ENCODE measurements at places on chromosomes 3 and 15. TPM values are rescaled to one million over a fixed set of nuclear protein-coding genes. Genes with fewer than 3 reads are reported as not detected.

GRCh38 chr3:69665026-69665737 lies 74.1 kb upstream of the MITF start:
- DNase-seq, result peak; percentile 38

DNA sequence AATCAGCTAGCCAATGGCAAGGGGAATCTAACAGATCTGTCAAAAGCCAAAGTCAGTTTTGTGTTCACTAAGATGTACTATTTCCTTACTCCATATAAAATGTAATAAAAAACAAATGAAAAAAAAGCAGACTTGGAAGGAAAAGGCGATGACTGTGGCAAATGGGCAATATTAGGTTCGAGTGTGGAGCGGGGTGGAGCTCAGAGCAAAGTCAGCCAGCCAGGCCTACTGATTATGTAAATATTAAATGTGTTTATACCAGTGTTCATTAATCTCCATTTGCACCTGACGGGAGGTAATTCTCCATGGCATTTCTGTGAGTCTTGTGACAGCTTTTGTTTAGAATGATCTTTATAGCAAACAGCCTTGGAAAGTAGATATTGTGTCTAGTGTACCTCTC lies 96.2 kb upstream of the KCNMB2 start:
- no peak for DNase-seq

- DNase-seq, result no peak
Measured at GRCh38 chr15:48421362-48421761, 90.1 kb downstream of the DUT start.

GRCh38 chr3:27147215-27147614 lies 222.0 kb downstream of the NEK10 start:
- DNase-seq, result no peak

DNA sequence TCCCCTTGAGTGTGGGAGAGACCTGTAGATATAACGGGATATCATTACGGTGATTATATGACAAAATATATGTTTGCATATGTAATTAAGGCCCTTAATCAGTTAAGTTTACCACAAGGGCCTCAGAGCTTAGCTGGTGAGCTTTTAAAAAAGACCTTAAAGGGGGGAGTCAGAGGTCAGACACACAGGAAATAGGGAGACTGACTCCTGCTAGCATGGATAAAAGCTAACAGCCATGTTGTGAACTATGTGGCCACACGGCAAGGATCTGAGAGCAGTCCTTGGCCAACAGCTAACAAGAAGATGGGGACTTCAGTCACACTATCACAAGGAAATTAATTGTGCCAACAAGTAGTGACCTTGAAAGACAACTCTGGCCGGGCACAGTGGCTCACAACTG lies 3.1 kb downstream of the STAG1 start:
- DNase-seq, result no peak

DNA sequence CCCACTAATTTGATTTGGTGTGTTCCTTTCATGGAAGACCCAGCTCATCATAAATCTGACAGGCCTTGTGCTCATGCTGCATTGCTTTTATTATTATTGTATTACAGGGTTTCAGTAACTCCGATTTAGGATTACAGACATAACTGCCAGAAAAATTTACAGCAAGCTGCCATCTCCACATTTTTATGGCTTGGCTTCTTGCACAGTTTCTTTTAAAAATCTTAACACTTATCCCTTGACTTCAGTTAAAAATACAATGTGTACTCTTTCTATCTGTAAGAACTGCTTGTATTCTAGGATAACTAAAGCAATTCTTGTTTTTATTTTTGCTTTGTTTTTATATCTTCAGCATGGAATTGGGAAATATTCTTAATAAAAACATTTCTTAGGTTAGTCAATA lies 612.2 kb downstream of the DIPK2A start:
- DNase-seq, result no peak

DNA sequence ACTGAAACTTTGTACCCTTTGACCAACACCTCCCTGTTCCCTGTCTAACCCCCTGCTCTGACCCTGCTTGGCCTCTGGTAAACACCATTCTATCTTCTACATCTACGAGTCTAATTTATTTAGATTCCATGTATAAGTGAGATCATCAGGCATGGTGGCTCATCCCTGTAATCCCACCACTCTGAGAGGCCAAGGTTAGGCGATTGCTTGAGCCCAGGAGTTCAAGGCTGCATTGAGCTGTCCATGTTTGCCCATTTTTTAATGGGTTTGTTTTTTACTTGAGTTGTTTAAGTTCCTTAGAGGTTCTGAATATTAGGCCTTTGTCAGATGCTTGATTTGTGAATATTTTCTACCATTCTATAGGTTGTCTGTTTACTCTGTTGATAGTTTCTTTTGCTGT lies 16.9 kb downstream of the FBXW12 start:
- DNase-seq, result no peak

GRCh38 chr3:112333002-112333380 lies at the start of gene CD200:
Gene CD200 (plus strand): TSS chr3:112333156. CDS start chr3:112333213, 57 bp downstream.
- DNase-seq, result peak; percentile 74

DNA sequence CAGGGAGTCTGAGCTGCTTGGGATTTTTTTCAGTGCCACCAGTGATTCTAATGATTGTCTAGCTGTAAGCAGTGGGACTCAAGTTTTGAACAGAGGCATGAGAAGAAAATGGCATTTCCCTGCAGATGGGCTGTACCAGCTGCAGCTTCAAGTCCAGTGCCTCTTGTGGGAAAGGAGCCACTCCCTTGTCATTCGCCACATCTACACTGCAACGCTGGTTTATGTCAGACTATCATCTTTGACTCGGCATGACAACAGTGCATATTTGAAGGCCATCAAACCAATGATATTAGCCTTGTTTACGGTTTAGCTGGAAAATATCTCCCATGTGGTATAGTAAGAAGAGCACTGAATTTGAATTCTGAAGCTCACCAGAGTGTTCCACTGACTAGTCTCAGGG lies 22.2 kb downstream of the SCG5 start:
- no peak for DNase-seq

DNA sequence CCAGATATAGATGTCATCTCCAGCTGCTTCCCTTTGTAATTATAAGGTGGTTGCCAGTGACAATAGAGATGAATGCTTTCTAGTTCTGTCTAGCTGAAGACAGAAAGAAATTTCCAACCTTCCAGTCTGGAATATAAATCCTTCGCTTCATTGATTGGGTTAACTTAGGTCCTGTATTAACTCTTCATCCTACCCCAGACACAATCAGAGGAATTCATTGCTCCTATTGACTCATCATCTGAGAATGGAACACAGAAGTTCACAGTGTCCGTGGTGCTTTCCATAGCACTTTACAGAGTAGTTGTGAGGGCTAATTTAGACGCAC lies 241.4 kb downstream of the NFKBIZ start:
- DNase-seq, result no peak

DNA sequence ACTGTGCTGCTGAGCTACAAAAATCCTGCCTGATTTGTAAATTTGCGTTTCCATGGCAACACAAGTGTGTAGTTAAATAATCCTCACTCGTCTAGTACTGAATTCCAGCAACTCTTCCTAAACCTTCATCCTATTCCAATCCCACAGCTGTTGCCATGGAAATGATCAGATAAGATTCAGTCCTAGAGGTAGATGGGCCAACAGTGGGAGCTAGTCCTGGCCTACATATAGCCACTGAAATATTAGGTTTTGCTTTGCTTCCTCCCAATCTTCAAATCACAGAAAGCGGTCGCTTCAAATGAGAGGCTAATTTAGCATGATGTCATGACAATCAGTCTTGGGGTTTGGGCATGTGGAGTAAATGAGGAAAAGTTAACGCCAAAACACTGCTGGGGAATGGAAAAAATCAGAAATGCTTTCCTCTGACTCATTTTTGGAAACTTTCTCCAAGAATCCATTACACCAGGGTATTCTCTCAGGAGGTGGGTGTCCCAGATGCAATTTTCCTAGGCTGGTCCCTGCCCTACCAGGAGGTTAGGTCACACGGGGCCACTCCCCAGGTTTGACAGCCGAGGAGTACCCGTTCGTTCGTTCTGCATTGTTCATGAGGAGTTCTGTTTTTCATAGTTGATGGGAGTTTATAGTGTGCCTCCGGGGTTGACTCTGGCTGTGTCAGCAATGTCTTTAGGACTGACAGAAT lies 159.2 kb upstream of the SLCO3A1 start:
- DNase-seq, result peak; percentile 12

- no peak for DNase-seq
Measured at GRCh38 chr3:80051602-80051962, 283.8 kb upstream of the ROBO1 start.

GRCh38 chr3:61961900-61962299 lies 400.5 kb downstream of the PTPRG start:
- no peak for DNase-seq

GRCh38 chr3:134274571-134274970 lies 23.9 kb upstream of the RYK start:
- DNase-seq, result no peak

GRCh38 chr3:132090921-132091320 lies 56.1 kb upstream of the CPNE4 start:
- DNase-seq, result no peak

- no peak for DNase-seq
Measured at GRCh38 chr3:161054860-161055604, 50.1 kb downstream of the B3GALNT1 start.

DNA sequence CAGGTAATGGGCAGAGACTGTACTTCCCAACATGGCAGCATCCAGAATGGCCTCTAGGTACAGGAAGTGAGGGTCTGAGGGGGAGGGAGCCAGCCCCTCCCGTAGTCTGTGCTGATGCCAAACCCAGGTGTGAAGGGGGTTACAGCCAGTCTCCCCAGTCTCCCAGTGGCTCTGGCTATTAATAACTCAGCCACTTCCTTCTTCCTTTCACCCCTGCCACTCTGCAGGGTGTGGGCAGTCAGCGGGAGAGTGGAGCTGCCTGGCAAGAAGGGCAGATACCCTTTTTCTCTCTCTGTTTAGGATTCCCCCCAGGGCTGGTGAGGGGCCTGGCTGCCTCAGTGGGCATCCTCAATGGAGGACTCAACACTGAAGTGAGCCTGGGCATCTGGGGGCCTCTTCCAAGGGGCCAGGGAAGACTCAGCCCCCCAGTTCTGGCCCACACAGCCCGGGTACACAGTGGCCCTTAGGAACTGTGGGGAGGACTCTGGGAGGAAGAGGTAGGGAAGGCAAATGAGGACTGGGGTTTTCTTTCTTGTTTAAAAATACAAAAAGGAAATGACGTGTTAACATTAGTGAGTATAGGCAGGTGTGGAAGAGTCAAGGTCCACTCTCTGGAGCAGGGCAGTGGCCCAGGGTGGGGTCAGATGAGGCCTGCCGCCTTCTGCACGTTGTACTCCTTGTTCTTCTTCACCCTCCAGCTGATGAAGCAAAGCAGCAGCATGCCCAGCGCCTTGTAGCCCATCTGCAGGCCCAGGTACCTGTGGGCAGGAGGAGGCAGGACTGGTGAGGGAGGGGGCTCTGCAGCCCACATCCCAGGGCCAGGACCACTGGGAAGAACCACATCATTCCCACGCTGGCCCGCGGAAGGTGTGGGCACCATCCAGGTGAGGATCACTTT lies 38.6 kb upstream of the RAB6B start:
- no peak for DNase-seq

DNA sequence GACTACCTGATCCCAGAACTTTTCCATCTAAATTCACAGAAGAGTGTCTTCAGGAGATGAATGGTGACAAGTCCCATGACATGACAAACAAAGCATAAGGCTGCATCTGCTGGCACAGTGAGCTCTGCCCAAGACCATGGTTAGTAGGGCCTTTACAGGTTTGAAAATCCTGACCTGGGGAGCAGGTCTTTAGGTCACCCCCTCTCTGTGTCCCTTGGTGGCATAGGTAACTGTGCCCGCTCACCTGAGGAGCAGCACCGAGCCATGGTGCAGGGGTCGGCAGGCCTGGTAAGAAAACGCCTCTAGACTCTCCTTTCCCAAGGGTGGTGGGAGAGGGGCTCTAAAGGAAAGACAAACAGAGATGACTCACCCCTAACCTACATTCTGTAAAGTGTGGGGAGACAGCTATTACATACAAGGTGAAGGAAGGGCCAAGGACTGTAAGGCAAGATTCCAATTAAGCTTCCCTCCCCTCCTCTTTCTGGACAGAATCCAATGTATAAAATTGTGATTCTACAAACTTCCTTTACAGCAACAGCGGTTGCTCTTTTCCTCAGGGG lies 74.0 kb downstream of the SATB1 start:
- DNase-seq, result no peak

DNA sequence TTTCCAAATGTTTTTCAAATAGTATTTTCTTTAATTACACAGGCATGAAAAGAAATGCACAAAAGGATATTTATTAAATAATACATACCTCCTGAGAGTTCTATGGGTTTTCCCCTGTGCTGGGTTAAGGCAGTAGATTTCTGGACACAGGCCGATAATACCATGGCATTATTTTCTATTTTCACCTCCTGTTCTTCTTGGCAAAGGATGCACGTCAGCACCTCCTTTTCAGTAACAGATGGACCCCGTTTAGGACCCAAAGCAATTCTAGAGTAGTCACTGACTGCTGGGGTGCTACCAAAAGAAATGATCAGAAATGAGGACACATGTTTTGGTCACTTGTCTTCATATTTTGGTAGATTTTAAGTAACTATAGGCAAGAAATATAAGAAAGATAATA lies 86.4 kb upstream of the TTBK2 start:
- DNase-seq, result no peak

DNA sequence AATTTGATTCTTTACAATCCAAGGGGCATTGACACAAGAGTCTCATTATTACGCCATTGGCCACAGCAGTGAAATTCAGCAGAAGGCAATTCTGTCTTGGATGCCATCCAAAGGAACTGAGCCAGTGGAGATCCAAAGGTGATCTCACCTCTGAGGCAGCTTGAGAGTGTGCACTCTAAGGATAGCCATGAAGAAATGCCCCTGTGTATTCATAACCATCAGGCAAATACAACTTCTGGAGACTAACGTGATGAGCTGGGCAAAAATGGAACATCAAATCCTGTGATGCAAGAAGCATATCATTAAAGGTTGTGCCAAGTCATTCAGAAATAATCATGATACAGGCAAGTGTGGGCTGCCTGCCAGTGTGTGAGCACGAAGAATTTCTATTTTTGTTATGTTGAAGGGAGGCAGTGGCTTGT lies 41.4 kb downstream of the ROBO2 start:
- DNase-seq, result peak; percentile 19

DNA sequence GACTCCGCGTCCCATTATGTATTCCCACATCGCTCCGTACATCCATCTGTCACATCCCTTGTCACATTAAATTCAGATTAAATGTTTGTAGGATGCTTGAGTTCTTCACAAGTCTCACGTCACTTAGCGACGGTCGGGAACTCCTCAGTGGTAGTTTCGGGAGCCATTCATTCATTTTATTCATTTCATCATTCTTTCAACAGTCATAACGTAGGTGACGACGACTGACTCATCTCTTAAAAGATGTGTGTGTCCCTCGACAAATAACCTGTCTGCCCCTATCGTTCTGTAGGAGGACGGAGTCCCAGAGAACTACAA lies 272 bp upstream of the SRPRB start:
- no peak for DNase-seq

GRCh38 chr3:12750658-12751071 lies 8.4 kb downstream of the TMEM40 start:
- no peak for DNase-seq

GRCh38 chr3:146166415-146166821 lies 5.4 kb upstream of the PLOD2 start:
- DNase-seq, result no peak

GRCh38 chr15:56156877-56157276 lies 86.8 kb downstream of the RFX7 start:
- no peak for DNase-seq

The ZIC4 gene
- polyA plus RNA-seq, result not detected

The CPN2 gene
- 0.41 TPM for polyA plus RNA-seq

The SLC25A36 gene
- polyA plus RNA-seq, result 188 TPM

The LYZL4 gene
- not detected for polyA plus RNA-seq

The VEPH1 gene
- 46.2 TPM for polyA plus RNA-seq

The WDR53 gene
- 17.4 TPM for polyA plus RNA-seq

Data from renal pelvis (tissue), 12 donors.